ENCODE measurements at places on chromosomes 7 and 10. TPM values are rescaled to one million over a fixed set of nuclear protein-coding genes. Genes with fewer than 3 reads are reported as not detected.
A peak's percentile ranks its signal among the peaks of the same experiment; 100 is the strongest.

WEE2 gene
- total RNA-seq: not detected

GRCh38 chr10:26044141-26044749 lies 110.2 kb downstream of the MYO3A start:
- no peak overlapping the region for H3K4me3 ChIP-seq
- no peak for DNase-seq
- H3K27ac ChIP-seq: no peak overlapping the region
- H3K4me1 ChIP-seq: no peaks in the 10 kb centered on the region

GRCh38 chr10:105952153-105952552 lies 1212.4 kb downstream of the SORCS1 start:
- 0 out of 2 replicates have a peak, but pooled peaks cover 11% of the 10 kb centered on the region for H3K27me3 ChIP-seq
- DNase-seq: peak; percentile 20
- no peaks in the 10 kb centered on the region for H3K36me3 ChIP-seq
- H3K4me1 ChIP-seq: 0 out of 2 replicates have a peak, but pooled peaks cover 5% of the 10 kb centered on the region
- no peak overlapping the region for H3K27ac ChIP-seq
- no peak overlapping the region for H3K4me3 ChIP-seq

SLC18A3 gene
- not detected for total RNA-seq

GRCh38 chr10:99329554-99330346 lies 594 bp downstream of the CNNM1 start:
- H3K4me3 ChIP-seq: peak overlapping the region; percentile 74
- no peak overlapping the region for H3K27ac ChIP-seq
- no peaks in the 10 kb centered on the region for H3K36me3 ChIP-seq

GRCh38 chr7:135434047-135434446 lies 75.9 kb downstream of the CNOT4 start:
- no peaks in the 10 kb centered on the region for H3K27me3 ChIP-seq
- H3K36me3 ChIP-seq: no peaks in the 10 kb centered on the region
- no peak for DNase-seq

DNA sequence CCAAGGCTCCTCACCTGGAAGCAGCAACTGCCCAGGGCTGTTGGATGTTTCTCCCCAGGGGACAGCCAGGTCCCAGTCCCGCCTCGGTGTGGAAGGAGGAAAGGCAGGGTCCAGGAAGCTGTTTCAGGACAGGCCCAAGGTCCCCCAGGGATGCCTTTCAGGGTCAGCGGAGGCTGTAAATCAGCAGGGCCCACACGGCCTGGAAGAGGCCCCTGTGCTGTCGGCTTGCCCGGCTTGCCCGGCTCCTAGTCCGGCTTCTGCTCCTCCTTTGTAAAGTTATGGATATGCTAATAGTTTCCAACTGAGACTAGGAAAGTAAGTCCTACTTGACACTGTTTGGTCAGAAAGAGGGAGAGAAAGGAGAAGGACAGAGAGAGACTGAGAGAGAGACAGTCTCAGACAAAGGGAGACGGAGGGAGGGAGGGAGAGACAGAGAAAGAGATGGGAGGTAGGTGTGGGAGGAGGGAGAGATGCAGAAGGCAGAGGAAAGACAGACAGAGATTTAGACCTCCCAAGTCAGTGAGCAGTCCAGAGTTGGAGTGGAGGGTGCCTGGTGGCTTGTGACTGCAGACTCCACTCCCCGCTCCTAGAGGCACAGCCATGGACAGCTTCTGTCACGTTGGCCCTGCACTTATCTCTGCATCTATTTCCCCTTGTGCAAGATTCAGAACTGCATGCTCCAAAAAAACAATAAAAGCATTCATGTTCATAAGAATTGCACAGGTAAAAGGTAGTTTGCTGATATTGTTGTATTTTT lies 10.5 kb downstream of the IKZF1 start:
- no peak overlapping the region for H3K27ac ChIP-seq
- H3K4me1 ChIP-seq: no peaks in the 10 kb centered on the region
- H3K27me3 ChIP-seq: peaks cover 98% of the 10 kb centered on the region
- no peaks in the 10 kb centered on the region for H3K36me3 ChIP-seq

ZSCAN21 gene
- 4.7 TPM for total RNA-seq

GRCh38 chr7:12623885-12624498 lies 53.5 kb downstream of the SCIN start:
- H3K27ac ChIP-seq: no peak overlapping the region
- peak overlapping the region; percentile 39 for H3K4me3 ChIP-seq
- DNase-seq: peak; percentile 74
- no peaks in the 10 kb centered on the region for H3K27me3 ChIP-seq

DNA sequence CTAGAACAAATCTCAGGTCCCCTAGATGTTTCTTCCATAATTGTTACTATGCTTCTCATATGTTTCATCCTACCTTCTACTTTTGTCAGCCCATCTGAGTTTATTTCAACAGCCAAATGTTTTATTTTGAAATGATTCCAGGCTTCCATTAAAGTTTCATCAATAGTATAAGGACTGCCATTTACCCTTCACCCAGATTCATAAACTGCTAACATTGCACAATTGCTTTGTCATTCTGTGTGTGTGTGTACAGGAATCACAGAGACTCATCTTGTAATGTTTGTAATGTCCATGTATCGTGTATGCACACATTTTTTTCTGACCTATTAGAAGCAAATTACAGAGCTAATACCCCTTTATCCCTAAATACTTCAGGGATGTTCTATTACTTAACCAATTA lies 25.5 kb downstream of the MMRN2 start:
- H3K4me3 ChIP-seq: no peak overlapping the region
- peaks cover 13% of the 10 kb centered on the region for H3K4me1 ChIP-seq
- H3K36me3 ChIP-seq: no peaks in the 10 kb centered on the region
- DNase-seq: peak; percentile 60
- H3K27me3 ChIP-seq: no peaks in the 10 kb centered on the region

DNA sequence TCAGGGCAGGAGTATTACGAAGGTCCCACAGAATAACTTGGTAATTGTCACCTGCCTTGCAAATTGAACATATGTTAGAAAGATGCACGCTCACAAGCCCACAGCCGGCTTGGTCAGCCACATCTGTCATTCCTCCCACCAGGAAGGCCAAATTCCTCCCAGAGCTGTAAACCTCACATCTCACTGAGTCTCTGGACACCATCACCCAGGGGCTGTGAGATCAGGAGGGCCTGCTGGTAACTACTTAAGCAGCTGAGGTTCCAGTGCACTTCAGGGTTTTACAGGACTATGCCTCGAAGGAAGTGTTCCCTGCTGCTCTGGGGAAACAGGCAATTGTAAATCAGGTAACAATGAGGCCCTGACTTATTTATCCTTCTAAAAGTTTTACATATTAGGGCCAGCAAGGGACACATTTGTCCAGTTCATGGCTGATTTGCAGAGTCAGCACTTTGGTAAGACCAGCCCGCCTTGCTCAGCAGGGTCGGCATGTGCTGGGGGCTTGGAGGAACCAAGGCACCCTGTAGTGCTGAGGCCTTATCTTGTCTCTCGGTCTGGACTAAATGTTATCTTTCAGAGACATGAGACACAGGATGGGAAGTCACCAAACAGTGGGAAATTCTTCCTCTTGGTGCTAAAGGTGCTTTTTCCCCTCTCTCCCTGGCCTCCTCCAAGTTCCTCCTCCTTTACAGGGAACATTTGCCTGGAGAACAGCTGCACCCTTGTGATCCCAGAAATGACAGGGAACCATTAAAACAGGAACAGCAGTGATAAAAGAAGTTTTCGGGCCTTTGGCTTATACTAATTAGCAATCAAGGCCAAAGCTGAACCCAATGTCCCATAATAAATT lies 34.3 kb downstream of the PYROXD2 start:
- H3K4me3 ChIP-seq: no peak overlapping the region
- 0 out of 2 replicates have a peak, but pooled peaks cover 7% of the 10 kb centered on the region for H3K4me1 ChIP-seq
- H3K36me3 ChIP-seq: no peaks in the 10 kb centered on the region

DNA sequence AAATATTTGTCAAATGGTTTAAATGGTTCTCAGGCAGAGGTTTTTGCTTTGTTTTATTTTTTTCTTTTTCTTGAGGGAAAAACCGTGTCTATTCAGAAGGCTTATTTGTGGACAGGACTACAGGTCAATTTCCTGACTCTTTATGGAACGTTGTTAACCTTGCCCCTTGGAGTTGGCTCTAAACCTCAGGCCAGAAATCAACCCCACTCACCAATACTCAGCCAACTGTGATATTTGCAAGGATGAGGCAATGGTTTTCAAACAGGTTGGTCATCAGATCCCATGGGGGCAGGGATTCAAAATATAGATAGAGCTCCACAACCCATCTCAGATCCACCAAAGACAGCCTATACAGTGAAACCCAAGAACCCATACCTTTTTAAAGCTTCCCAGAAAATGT lies 10.2 kb downstream of the PDLIM1 start:
- H3K4me1 ChIP-seq: peaks cover 21% of the 10 kb centered on the region
- H3K36me3 ChIP-seq: no peaks in the 10 kb centered on the region
- H3K27me3 ChIP-seq: no peaks in the 10 kb centered on the region
- no peak overlapping the region for H3K4me3 ChIP-seq
- no peak for DNase-seq

DNA sequence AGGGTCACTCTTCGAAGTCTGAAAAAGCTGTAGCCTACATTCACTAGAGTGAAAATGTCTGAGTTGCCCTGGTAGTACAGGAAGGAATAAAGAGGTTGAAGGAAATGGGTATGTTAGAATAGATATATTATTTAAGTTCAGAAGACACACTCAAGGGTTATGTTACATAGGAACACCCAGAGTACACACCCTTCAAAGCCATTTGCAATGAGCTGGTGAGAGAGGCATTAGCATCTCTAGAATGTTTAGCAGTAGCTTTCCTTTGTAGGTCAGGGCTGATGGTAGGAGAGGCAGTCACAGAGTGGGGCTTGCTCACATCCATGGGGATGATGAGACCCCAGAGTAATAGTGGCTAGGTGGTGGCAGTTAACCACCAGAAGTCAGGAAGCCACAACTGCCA lies 221.2 kb downstream of the SLC25A13 start:
- H3K4me1 ChIP-seq: no peaks in the 10 kb centered on the region
- no peak overlapping the region for H3K27ac ChIP-seq
- H3K36me3 ChIP-seq: no peaks in the 10 kb centered on the region

- H3K27me3 ChIP-seq: no peaks in the 10 kb centered on the region
- H3K4me3 ChIP-seq: peak overlapping the region; percentile 43
- peaks cover 43% of the 10 kb centered on the region for H3K4me1 ChIP-seq
- H3K27ac ChIP-seq: peak overlapping the region; percentile 96
- peak; percentile 90 for DNase-seq
- H3K36me3 ChIP-seq: no peaks in the 10 kb centered on the region
These were observed 99.6 kb downstream of the SVIL start for GRCh38 chr10:29535012-29535777.

DNA sequence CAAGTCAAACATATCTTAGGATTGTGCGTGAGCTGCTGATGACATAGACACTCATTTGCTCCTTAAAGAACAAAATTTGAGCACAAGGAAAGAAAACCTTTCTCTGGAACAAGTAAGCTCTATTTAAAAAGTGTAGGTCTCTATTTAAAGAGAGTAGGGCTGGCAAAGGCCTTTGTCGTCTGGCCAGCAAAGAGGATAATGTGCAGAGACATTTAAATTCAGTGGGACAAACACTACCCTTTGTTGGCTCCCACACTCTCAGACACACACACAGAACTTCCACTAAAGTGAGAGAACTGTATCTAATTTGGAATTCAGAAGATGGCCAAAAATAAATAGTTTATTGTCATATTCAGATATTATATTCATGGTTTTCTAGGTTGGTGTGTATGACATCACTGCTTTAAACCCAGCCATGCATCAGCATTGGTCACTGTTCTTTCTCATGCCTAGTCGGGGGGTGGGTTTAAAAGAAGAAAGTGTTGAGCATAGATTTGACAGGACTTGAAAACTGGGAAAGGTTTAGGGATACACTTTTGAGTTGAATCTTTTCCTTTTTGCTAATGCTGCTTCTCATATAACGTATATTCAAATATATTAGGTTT lies 49.5 kb upstream of the HDAC9 start:
- H3K4me1 ChIP-seq: no peaks in the 10 kb centered on the region
- H3K27me3 ChIP-seq: no peaks in the 10 kb centered on the region
- H3K27ac ChIP-seq: no peak overlapping the region
- DNase-seq: no peak
- H3K4me3 ChIP-seq: no peak overlapping the region

JAZF1 gene
- total RNA-seq: 2.2 TPM

GRCh38 chr10:98202378-98202777 lies 65.6 kb downstream of the LOXL4 start:
- no peaks in the 10 kb centered on the region for H3K36me3 ChIP-seq
- no peaks in the 10 kb centered on the region for H3K4me1 ChIP-seq
- H3K27ac ChIP-seq: no peak overlapping the region

GRCh38 chr7:133040178-133040577 lies 41.7 kb downstream of the CHCHD3 start:
- no peak overlapping the region for H3K27ac ChIP-seq
- DNase-seq: no peak
- no peak overlapping the region for H3K4me3 ChIP-seq
- no peaks in the 10 kb centered on the region for H3K36me3 ChIP-seq
- no peaks in the 10 kb centered on the region for H3K27me3 ChIP-seq

DNA sequence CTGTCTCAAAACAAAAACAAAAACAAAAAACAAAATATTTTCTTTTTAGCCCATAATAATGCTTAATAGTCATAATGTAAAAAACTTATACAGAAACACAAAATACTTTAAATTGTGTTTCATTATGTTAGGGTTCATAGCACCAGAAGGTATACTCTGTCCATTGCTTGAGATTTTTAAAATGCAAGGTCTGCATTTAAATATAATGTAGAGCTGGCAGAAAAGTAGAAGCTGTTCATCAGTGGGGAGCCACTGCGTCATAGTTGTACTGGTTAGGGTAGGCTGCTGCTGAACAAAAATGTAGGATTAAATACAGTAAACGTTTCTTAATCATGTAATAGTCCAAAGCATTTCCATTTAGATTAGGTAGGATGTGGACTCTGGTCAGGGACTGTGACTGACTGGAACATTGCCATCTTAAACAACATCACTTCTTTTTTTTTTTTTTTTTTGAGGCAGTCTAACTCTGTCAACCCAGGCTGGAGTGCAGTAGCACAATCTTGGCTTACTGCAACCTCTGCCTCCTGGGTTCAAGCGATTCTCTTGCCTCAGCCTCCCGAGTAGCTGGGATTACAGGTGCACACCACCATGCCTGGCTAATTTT lies 85.2 kb downstream of the ANKIB1 start:
- no peak for DNase-seq
- H3K4me3 ChIP-seq: no peak overlapping the region
- peaks cover 5% of the 10 kb centered on the region for H3K36me3 ChIP-seq
- H3K4me1 ChIP-seq: no peaks in the 10 kb centered on the region
- H3K27ac ChIP-seq: no peak overlapping the region
- H3K27me3 ChIP-seq: no peaks in the 10 kb centered on the region

GRCh38 chr10:79588800-79589199 lies 21.9 kb upstream of the SFTPA1 start:
- no peak overlapping the region for H3K27ac ChIP-seq
- H3K4me3 ChIP-seq: no peak overlapping the region
- no peaks in the 10 kb centered on the region for H3K27me3 ChIP-seq
- no peak for DNase-seq

ICA1 gene
- total RNA-seq: 3.2 TPM

CCL24 gene
- total RNA-seq: not detected

SAP25 gene
- total RNA-seq: 0.52 TPM

- peak overlapping the region; percentile 72 for H3K27ac ChIP-seq
- peaks cover 88% of the 10 kb centered on the region for H3K4me1 ChIP-seq
- H3K36me3 ChIP-seq: no peaks in the 10 kb centered on the region
- DNase-seq: peak; percentile 89
These were observed 90.1 kb downstream of the PIP4K2A start for GRCh38 chr10:22624287-22624738.

ADCY1 gene
- total RNA-seq: 3.1 TPM

GRCh38 chr10:120156614-120157274 lies 264.2 kb downstream of the SEC23IP start:
- H3K4me3 ChIP-seq: no peak overlapping the region
- no peak for DNase-seq
- no peaks in the 10 kb centered on the region for H3K36me3 ChIP-seq

Data from PC-3 (cell line).